Inflammatory macrophage (primary cell): ENCODE measurements at places on chromosomes 6 and 20.

GRCh38 chr6:144920391-144920961, 635.3 kb downstream of the UTRN start:
- peak; percentile 68 for DNase-seq

DNA sequence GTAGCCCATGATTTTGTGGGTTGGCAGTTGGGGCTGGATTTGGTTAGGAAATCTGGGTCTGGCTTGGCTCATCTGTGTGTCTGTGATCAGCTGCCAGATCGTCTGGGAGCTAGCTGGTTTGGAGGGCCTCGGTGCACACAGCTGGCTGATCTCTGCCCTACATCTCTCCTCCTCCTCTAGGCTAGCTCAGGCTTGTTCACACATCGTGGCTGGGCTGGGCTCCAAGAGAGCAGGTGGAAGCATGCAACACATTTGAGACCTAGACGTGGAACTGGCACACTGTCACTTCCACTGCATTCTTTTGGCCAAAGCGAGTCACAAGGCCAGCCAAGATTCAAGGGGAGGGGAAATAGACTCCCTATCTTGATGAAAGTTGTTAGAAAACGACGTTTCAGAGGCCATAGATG, 15.9 kb downstream of the NDUFAF5 start:
- no peak for DNase-seq

GRCh38 chr6:165834613-165835259, 171.7 kb upstream of the PDE10A start:
- no peak for DNase-seq

DNA sequence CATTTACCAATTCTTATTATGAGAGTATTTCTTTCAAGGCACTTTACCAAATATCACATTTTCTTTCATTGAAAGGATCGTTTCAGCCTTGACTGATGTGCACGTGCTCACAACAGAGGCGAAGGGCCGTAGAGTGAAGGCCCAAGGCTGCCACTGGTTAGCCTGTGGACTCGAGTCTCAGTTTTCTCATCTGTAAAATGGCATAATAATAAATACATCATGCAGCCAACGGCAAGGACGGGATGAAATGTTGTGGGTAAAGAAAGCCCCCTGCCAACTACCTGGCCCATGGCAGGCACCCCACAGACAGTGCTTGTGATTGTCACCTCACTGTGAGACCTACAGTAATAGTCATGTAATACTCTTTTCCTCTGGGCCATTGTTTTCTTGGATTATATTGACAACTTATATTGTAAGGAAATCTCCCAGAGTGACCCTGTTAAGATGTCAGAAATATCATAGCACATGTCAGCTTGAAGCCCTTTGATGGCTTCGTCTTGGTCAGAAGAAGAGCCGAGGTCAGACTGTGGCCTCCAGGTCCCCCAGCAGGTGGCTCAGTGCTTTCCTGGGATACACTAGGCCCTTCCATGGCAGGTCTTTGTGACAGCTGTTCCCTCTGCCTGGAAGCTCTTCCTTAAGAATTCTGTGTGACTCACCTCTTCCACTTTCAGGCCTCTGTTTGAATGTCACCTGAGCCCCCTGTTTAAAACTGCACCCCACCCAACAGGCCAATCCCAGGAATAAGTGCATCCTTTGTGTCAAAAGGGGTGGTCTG, 36.3 kb downstream of the FAM50B start:
- DNase-seq, result no peak

- DNase-seq, result no peak
Observed at GRCh38 chr6:3293271-3294155, 34.8 kb downstream of the PSMG4 start.

GRCh38 chr6:33966536-33966935, 162.7 kb upstream of the MLN start:
- no peak for DNase-seq

DNA sequence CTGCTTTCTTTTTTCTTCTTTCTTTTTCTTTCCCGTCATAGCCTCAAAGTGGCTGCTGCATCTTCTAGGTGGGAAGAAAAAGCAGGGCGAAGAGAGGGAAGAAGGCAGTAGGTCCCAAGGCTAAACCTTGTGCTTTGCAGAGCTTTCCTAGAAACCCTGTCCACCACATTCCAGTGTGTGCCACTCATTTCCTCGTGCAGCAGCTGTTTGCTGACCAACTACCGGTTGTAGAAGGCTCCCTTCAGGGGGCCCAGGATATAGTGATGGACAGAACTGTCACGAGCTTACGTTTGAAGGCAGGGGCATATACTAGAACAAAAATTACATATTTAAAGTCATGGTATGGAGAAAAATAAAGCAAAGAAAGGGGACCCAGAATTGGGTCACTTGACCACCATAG, 103.0 kb downstream of the SASH1 start:
- DNase-seq, result no peak

- DNase-seq, result no peak
Observed at GRCh38 chr20:63553933-63554290, at the start of gene FNDC11. Gene FNDC11, plus strand, starts transcription at chr20:63554159. Its CDS starts 1,505 bp downstream, at chr20:63555664.
